NCI-H345 (cell line): ENCODE measurements at places on chromosomes 5 and 9.

DNA sequence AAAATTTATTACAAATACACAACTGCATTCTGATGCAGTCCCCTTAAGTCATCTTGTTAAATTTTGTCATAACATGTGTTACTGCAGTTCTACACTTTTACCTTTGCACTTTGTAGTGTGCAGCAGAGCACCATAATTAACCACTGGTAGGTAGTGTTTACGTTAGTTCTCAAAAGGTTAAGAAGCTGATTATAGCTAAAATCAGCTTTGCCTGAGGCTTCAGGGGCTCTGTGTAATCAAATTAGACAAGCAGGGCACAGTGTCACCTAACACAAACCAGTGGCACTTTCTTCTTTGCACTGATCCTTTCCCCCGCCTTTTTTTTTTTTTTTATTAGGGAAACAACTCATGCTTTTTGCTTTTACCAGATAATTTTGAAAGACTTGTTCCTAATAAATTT lies 26.1 kb downstream of the POU5F2 start:
- peak; percentile 7 for DNase-seq

GRCh38 chr5:162434281-162434680 lies 366.7 kb downstream of the GABRG2 start:
- DNase-seq: no peak

GRCh38 chr5:56647099-56647850 lies 168.1 kb upstream of the MAP3K1 start:
- no peak for DNase-seq

- no peak for DNase-seq
These were observed 19.7 kb downstream of the OR2V2 start for GRCh38 chr5:181166812-181167733.

DNA sequence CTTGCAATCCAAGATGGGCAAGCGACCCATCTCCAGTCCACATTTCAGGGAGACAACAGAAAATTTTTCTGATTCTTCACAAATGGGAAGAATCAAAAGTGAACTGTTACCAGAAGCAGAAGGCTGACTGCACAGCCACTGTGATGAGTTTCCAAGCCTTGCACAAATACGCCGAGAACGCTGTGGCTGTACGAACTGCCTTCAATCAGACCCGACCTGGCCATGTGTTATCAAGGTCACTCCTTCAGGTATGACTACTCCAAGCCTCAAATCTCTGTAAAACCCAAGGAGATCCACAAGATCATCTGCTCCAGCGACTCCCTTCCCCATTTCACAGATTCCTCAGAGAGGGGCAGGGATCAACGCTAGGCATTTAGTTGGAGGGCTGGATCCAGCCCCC lies 26.9 kb downstream of the RAPGEF1 start:
- no peak for DNase-seq
